ENCODE measurements at places on chromosomes 3 and 15.
A peak's percentile ranks its signal among the peaks of the same experiment; 100 is the strongest.

- no peak for DNase-seq
Measured at GRCh38 chr15:71136793-71137518, 21.7 kb downstream of the THSD4 start.

- DNase-seq: no peak
Measured at GRCh38 chr15:23797747-23798446, 110.8 kb upstream of the NDN start.

- no peak for DNase-seq
Measured at GRCh38 chr15:66786708-66787488, 84.9 kb downstream of the SMAD6 start.

- no peak for DNase-seq
Measured at GRCh38 chr3:5271372-5271683, 83.8 kb downstream of the EDEM1 start.

- no peak for DNase-seq
Measured at GRCh38 chr3:123723070-123723469, 138.2 kb upstream of the HACD2 start.

DNA sequence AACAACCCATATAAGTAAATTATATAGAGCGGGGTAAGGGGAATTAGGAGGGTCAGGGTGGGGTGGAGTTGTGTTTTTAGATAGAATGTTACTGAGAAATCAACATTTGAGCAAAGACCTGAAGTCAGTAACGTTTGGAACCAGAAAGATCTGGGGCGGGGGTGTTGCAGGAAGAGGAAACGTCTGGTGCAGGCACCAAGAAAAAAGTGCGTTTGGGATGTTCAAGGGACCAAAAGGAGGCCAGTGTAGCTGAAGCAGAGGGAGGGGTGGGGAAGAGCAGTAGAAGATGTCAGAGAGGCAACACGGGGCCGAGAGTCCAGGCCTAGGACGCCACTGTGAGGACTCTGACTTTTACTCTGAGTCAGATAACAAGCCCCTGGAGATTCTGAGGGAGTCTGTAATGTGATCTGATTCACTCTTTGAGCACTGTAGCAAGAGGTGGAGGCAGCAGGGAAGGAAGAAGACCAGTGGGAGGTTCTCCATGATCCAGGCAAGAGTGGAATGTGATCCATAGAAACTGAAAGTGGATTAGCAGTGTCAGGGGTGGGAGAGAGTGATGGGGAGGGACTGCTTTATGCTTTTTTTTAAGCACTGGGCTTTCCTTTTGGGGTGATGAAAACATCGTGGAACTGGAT lies 179.3 kb upstream of the CHRM5 start:
- no peak for DNase-seq

DNA sequence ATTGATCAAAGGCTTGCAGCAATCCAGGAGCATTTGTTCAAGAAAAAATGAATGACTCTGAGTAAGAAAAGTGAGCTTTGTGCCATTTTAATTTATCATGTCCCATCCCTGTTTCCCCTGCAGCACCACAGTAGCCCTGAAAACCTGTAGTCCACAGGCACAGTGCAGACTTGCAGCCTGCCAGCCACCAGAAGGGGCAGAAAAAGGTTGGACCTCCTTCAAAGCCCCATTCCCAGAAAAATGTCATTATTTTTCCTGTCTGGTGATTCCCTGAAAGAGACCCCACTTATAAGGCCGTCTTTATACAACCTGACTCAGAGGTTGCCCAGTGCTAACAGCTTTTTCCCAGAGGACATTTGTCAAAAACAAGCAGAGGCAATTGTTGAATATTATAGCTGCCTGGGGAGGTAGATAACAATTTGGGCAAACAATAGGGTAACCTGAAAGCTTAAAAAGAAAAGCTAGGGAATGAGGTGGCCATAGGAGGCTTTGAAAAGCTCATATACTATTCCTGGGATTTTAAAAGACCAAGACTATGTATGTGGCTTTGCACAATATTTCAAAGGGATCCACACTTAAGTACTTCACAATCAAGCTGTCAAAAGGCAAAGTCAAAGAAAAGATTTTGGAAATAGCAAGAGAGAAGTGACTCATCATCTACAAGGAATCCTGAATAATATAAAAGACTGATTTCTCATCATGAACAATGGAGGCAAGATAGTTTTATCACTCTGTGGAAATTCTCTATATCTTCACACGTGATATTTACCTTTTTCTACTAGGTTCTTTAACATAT lies 136.8 kb upstream of the PLXNA1 start:
- DNase-seq: no peak

DNA sequence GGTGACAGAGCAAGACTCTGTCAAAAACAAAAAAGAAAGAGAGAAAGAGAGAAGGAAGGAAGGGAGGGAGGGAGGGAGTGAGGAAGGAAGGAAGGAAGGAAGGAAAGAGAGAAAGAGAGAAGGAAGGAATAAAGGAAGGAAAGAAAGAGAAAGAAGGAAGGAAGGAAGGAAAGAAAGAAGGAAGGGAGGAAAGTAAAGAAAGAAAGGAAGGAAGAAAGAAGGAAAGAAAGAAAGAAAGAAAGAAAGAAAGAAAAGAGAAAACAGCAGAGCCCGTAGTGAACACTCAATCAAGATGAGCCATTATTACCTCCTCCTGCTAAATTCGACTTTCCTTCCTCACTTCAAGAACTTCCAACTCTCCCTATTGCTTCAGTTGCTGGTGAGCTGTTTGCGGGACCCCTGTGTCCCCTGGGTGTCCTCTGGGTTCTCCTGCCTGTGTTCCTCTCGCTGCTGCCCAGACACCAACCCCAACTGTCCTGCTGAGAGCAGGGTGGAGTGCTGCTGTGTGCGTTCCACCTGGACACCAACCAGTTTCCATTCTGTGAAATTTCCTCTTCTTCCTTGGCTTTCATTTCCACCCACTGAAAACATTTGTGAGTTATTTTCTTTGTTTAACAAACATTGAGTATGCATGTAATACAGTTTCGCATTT lies 266.4 kb downstream of the FAM43A start:
- DNase-seq: no peak

- no peak for DNase-seq
Measured at GRCh38 chr3:60298141-60298540, 953.1 kb downstream of the FHIT start.

DNA sequence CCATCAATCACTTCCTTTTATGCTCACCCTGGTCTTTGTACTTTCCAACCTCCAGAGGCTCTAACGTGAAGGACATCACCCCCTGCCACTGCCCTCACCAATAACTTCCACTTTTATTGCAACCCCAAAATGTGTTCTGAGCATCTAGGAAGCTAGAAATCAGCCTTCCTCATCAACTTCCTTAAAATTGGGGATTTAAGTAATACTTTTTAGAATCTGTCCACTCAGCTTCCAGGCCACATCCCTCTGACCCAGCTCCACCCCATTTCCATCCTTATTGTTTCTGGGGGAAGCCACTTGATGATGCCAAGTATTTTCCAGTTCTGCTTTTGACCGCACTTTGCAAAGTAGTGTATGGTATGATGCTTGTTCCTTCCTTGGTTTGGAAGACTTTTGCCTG lies 73.5 kb upstream of the XCR1 start:
- DNase-seq: no peak

- no peak for DNase-seq
Measured at GRCh38 chr3:136186344-136186743, 9.8 kb downstream of the MSL2 start.

GRCh38 chr3:99875581-99875928 lies 57.9 kb downstream of the CMSS1 start:
- peak; percentile 77 for DNase-seq

DNA sequence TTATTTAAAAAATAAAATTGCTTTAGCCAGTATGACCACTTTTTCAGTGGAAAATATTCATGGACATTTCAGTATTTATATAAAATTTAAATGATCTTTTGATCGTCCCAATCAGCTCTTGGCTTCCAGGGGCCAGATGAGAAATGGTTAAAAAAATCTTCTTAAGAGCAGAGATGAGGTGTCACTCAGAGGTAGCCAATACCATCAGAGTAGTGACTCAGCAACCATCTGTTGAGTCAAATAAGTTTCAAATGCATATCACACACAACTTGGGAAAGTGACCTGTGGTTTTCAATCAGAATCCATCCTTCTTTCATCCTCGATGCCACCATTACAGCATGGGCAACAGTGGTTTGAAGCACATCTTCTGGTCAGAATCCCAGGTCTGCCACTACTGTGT lies 958.8 kb upstream of the NR2F2 start:
- DNase-seq: no peak

DNA sequence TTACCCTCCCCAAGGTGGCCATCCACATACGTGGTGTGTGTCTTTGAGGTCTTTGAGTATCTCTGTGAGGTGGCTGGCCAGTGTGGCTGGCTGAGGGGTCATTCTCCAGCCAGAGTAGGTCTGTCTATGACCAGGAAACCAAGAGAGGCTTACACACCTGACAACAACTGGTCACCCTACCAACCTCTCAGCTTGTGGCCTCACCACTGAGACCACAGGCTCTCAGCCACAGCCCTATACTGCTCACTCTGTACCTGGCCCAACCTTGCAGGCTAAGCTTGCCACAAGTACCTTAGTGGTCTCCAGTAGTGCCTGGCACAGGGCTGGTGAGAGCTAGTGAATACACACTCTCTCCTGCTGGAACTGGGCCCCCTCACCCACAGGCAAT lies 5.1 kb downstream of the HEMK1 start:
- no peak for DNase-seq

- DNase-seq: no peak
Measured at GRCh38 chr3:192858849-192859585, 58.6 kb downstream of the MB21D2 start.

DNA sequence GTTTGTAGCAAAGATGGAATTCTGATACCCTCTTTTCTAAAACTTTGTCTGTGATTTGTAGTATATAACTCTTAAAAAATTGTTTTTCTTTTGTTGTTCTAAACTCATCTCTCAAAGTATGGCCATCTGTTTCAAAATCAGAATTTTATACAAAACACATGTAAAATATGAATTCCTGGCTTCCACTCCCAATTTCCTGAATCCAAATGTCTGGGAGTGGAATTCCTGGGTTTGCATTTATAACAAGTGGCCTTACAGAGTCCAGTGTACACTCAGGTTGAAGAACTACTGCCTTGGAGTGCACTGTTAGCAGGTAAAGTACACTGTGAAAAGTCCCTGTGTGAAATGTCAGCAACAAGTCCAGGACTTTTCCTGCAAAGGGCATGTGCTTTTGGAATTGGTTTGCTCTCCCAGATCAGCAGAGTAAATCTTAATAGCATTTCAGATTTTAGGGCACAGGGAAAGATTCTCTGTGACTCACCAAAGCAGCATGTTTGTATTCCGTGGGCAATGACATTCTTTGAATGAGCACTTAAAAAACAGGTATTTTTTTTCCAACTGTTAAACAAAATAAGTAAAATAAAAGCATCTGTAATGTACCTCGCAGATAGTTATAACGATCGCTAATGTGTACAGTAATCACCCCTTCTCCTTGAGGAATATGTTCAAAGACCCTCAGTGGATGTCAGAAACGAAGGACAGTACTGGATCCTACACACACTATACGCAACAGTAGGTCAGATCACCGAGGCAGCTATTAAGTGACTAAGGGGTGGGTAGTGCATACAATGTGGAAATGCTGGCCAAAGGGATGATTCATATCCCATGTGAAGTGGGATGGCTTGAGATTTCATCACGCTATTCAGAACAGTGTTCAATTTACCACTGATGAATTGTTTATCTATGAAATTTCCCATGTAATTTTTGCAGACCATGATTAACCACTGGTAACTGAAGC lies 2.0 kb upstream of the CLDN16 start:
- DNase-seq: peak; percentile 96

DNA sequence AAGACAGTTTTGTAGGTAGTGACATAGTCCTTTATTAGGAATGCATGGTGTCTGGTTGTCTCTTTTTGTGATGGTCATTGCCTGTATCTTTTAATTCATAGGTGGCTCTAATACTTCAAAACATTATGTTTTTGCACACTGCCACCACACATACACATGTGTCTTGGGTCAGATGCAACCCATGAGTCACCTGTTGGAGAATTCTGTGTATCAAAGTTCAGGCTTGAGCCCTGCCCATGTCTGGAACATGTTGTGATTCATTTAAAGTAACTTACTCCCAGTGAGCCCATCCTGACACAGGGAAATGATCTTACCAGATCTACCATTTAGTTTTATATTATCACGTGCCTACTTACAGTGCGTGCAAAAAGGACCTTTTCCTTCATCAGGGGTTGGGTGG lies 142.7 kb downstream of the GHSR start:
- DNase-seq: peak; percentile 12

GRCh38 chr15:80323285-80323684 lies 71.3 kb upstream of the CTXND1 start:
- no peak for DNase-seq

DNA sequence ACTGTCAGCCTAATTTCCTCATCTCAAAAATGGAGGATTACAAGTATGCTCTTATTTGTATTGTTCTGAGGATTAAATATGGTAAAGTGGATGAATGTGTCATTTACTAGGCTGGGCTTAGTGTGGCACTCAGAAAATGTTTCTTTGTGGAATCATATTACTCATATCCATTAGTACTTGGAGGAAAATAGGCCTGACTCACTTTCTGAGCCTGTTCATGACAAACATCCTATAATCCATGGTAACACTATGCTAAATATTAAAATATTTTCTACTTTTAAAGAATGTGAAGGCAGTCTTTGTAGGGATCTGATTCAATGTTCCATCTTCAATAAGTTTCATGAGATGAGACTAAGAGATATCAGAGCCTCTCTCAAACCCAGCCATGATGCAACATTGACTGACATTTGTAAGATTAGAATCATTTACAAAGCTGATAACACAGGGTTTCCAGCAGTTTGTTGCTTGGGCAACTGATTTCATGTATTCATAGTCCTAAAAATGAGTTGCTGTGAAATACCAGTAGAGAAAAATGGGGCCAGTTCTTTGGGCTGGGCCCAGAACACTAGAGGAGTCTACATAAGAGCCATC lies 1048.5 kb downstream of the NTRK3 start:
- peak; percentile 10 for DNase-seq

DNA sequence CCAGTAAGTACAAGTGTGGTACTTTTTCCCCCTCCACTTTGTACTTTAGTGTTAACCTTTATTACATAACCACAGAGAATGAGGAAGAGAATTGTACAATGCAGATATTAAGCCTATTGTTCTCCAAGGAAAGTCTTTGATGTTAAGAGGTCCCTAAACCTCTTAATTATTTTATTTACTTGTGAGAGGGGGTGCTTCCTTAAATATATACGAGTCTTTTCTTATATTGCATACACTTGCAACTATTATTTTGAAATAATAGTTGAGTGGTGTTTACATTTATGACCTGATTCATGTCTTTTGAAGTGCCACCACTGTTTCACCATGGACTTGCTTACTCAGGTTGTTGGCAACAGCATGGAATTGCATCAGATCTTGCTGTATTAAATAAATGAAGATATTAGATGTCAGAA lies 10.1 kb downstream of the USP3 start:
- no peak for DNase-seq

- peak; percentile 7 for DNase-seq
Measured at GRCh38 chr3:188242436-188243123, 88.6 kb downstream of the LPP start.

GRCh38 chr15:64836023-64836536 lies 5.6 kb upstream of the PLEKHO2 start:
- DNase-seq: no peak

- no peak for DNase-seq
Measured at GRCh38 chr3:34686541-34686940, 888.1 kb downstream of the PDCD6IP start.

- no peak for DNase-seq
Measured at GRCh38 chr3:170531657-170532335, 54.1 kb downstream of the SLC7A14 start.
